ENCODE measurements at places on chromosomes 1 and 21.
A peak's percentile ranks its signal among the peaks of the same experiment; 100 is the strongest.

GRCh38 chr1:247962911-247963588, 2.0 kb upstream of the OR2AK2 start:
- DNase-seq = no peak

DNA sequence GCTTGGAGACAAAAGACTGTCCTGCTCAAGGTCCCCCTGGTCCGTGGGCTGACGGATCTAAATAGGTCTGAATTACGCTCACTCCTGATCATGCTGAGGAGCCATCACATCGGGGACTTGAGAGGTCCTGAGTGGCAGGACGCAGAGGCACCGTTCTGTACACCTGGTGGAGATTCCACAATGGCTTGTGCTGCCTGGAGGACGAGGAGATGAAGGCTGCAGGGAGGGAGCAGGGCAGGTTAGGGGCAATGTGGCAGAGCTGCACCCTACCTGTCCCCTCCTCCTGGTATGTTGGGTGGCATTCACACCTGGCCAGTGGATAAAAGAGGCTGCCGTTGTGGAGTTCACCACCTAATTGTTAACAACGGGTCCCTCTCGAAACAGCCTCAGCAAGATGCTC, 38.7 kb downstream of the RHBG start:
- no peak for DNase-seq

DNA sequence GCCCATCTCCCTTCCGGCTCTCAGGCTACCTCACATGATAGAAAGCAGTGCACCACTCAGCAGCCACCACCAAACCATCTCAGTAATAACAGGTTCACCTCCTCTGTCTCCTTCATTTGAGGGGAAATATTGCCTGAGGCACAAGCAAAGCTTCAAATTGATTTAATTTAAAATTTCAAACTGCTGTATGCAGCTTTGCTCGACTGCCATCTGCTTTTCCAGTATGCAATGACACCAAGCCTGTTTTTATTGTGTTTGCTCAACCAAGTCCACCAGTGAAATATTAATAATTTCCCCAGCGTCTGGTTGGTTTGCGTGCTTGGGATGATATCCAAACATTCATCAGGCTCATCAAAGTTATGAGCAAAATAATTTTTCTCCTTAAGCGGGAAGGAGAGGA, 552.4 kb upstream of the DAB1 start:
- DNase-seq = no peak

DNA sequence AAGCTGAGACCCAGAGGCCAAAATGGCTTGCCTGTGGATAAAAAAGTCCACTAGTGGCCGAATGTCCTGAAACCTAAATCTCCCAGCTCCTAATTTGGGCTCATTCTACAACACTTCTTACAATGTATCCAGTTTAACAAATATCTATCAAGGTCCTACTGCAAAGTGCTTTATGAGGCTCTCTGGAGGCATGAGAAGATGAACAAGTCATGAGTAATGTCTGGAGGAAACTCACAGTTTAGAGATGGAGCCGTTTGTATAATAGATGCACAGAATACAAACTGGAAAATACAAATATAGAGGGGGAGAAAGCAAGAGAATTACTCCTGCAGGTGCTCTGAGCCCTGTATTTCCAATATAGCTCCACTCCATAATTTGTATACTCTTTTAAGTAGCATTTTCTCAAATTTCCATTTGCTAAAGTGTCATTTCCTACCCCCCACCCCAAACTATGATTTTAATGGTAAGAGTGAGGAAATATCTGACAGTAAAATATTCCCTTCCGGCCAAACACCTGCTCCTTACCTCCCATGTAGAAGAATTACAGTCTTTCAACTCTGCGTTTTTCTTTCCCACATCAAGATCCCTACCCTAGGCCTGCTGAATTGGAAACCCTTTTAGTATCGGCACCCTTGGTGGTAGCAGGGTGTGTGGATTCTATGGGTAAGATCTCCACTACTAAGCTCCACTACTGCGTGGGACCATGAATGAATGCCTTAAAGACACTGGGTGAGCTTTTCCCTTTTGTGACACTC, 3.3 kb upstream of the ADAMTS5 start:
- DNase-seq = no peak

GRCh38 chr1:30264672-30265025, 458.7 kb downstream of the MATN1 start:
- DNase-seq = no peak

DNA sequence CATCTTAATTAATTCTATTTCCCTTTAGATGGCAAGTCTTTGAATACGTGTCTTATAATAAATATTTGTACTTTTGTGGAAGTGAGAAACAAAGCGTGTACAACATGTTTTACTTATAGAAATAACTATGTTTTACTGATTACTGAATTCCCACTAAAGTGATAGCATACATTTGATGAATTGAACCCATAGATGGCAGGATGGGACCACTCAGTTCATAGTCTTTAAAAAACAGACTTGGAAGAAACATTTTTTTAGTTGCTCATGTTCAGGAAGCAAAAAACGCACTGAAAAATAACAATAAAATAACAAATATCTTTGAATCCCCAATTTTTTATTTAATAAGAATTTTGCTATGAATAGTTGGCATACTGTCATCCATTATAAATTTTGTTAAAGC, 507.1 kb upstream of the ZRANB2 start:
- peak; percentile 19 for DNase-seq

DNA sequence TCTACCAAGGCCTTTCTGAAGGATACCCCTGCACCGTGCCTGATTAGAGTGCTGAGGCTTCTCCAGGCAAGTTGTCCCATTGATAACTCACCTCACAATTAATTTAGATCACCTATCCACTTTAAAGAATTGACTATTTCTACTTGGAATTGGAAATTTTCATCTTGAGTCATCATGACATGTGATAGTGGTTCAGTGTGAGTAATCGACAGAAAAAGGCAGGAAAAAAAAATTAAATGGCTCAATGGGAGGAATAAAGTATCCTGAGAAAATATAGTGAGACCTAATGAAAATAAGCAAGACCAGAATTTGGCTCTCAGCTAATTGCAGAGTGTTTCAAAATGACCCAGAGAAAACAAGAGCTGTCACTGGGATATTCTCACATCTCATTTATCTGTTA, 222.4 kb upstream of the C8B start:
- DNase-seq = no peak

GRCh38 chr1:203673550-203674411, 47.1 kb downstream of the ATP2B4 start:
- DNase-seq = no peak

- peak; percentile 74 for DNase-seq
Observed at GRCh38 chr1:11838349-11839272, 9.0 kb downstream of the NPPA start.

DNA sequence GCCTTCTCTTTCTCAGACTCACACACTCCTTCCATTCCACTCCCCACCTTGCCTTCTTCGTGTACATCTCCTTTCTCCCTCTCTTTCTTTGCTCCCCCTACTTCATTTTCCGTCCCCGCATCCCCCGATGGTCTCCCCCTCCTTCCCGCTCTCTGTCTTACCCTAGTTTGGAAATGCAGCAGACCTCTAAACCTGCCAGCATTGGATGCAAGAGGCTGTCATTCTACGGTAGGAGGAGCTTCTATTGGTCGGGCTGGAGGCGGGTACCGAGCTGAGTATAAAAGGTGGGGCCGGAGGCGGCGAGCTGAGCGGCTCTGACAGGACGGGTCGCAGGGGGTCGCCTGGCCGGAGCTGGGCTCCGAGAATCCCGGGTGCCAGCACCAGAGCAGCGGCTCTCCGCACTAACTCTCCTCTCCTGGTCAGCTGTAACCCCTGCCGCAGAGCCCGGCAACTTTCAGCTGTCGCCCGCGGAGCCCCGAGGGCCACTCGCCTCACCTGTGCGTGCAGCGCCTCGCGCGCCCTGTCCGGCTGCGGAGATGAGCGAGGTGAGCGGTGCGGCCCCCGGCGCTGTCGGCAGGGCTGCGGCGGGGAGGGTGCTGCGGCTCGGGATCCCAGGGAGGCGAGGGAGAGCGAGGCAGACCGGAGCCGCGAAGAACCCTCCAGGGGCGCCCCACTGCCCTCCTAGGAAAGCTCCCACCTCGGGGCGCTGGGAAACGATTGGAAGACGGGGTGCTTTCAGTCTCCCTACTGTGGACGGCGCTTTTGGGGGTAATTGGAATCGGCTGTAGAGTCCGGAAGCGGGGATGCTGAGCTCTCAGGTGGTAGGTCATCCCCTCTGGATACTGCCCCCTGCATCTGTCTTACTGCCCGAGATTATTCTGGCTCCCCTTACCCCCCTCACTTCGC, at the start of gene PCP4L1:
Gene PCP4L1, plus strand, starts transcription at position 307 of the 906 bp plus-strand sequence. Its CDS starts 230 bp downstream, at position 537.
- no peak for DNase-seq

GRCh38 chr21:38838598-38839327, 33.0 kb downstream of the ETS2 start:
- DNase-seq = no peak

Data from bone marrow (tissue), 2 donors.